ENCODE measurements at places on chromosomes 5 and 9.

GRCh38 chr9:100445903-100446549 is 19.1 kb downstream of the MSANTD3 start:
- no peak for DNase-seq

DNA sequence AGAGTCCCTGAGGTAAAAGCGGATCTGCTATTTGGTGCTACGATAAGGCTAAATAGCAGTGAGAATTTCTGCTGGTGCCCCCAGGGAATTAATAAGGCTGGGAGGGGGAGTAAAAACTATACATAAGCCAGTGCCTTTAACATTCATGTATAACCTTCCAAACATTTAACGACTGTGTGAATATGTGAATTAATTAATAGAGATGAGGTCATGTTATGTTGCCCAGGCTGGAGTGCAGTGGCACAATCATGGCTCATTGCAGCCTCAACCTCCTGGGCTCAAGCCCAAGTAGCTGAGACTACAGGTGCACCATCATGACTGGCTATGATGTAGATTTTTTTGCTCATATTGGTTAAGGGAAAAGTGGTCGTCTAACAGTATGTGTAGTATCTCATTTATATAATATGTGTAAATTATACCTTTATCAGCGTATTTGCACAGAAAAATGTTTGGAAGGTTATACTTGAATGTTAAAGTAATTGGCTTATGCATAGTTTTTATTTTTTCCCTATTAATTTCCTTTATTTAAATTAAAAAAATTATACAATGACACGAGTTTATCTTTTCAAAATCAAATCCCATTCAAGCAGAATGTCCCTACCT is 64.6 kb downstream of the EHMT1 start:
- no peak for DNase-seq

GRCh38 chr5:122078116-122079110 is at the start of gene LOX:
Gene LOX (minus strand): TSS chr5:122078259. CDS start chr5:122077985, 274 bp downstream.
- DNase-seq = peak; percentile 85

DNA sequence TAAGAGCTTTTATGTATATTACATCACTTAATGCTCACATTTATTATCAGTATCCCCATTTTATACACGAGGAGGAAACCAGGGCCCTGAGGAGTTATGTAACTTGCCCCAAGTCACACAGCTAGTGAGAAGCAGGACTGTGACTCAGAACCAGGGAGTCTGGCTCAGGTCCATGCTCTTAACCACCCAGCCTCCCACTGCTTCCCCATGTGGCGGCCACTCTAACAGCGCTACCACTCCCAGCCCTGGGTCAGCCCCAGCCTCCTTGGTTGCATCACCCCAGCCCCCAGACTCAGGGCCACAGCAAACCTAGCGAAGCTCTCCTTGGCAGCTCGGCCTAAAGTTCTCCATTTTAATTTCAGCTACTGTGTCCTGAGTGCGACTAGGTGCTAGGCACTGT is 159.1 kb downstream of the PAX5 start:
- no peak for DNase-seq

GRCh38 chr5:165397516-165397915 is 1892.1 kb downstream of the MAT2B start:
- no peak for DNase-seq

GRCh38 chr5:153490118-153491037 is at the start of gene GRIA1:
Gene GRIA1 (plus strand): TSS chr5:153490670.
- DNase-seq = no peak

- DNase-seq = no peak
Measured at GRCh38 chr5:153624451-153624765, 133.9 kb downstream of the GRIA1 start.

GRCh38 chr5:68817632-68818031 is 276.2 kb upstream of the SLC30A5 start:
- no peak for DNase-seq

- no peak for DNase-seq
Measured at GRCh38 chr5:33309536-33310345, 131.0 kb upstream of the TARS1 start.

Data from uterus (tissue), 4 donors.